ENCODE measurements at places on chromosomes 13 and 19.

GRCh38 chr19:2381148-2381820 is 21.2 kb downstream of the TMPRSS9 start:
- no peak for DNase-seq

DNA sequence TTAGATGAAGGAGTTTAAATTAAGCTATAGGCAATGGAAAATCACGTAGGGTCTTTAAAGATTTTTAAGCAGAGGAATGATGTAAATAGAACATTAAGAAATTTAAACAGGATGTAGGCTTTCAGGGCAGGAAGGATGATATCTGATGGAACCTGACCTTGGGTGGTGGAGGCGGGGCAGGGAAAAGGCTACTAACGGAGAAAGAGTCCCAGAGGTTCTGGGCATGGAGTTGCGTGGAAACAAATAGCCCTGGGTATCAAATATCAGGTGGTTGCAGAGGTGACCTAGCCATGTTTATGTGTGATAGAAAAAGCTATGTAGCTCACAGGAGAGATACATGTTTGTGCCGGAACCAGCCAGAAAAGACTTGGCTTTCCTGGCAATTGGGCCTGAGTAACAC is 7.8 kb upstream of the CDK8 start:
- DNase-seq, result no peak

- no peak for DNase-seq
These were observed 69.2 kb downstream of the ATP11A start for GRCh38 chr13:112759053-112759452.

DNA sequence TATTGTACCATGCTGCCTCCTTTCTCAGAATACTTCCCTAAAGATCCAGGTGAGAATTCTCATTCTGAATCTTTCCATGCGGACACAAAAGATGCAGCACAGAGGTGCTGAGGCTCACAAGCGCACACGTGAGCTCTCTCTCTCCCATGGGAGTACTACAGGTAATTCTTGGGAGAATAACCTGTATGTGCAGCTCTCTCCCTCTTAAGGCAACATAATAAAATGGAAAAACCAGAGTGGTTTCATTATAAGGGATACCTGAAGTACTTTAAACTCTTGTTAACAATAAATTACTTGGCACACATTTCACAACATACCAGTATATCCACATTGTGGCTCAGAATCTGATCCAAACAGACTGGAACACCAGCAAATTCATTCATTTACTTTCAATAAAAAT is 40.4 kb downstream of the INTS6 start:
- no peak for DNase-seq

DNA sequence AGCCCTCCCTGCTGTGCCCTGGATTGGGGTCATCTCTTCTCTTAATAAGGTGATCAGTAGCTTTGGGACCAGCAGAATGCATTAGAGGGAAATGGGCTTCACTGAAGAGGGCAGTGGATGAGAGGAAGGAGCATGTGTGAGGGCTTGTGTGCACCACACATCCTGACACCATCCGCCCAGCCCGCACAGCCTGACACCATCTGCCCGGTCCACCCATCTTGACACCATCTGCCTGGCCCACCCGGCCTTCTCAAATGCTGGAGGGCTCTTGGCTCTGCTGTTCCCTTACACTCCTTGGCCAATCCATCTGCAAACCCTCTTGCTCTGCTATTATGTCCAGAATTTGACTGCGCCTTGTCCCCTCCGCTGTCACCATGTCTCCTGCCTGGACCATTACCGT is 41.8 kb downstream of the BICRA start:
- DNase-seq, result no peak

GRCh38 chr13:72990953-72991352 is 67.9 kb upstream of the KLF5 start:
- DNase-seq, result no peak

- no peak for DNase-seq
These were observed 12.0 kb upstream of the MATK start for GRCh38 chr19:3798137-3798536.

DNA sequence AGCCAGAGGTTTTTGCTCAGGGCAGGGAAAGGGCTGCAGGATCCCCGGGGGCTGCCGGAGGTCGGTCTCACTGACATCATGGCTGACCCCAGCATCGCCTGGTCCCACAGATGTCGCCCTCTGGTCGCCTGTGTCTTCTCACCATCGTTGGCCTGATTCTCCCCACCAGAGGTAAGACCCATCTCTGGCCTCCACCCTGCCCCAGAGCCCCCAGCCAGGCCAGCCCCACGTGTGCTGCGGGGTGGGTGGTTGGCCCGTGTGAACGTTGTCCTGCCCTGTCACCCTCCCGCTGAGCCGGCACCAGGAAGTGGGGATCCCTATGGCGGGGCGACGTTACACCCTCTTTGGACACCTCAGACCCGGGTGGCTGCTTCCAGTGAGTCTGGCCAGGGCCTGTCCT is 906 bp downstream of the FXYD5 start:
- DNase-seq, result no peak

DNA sequence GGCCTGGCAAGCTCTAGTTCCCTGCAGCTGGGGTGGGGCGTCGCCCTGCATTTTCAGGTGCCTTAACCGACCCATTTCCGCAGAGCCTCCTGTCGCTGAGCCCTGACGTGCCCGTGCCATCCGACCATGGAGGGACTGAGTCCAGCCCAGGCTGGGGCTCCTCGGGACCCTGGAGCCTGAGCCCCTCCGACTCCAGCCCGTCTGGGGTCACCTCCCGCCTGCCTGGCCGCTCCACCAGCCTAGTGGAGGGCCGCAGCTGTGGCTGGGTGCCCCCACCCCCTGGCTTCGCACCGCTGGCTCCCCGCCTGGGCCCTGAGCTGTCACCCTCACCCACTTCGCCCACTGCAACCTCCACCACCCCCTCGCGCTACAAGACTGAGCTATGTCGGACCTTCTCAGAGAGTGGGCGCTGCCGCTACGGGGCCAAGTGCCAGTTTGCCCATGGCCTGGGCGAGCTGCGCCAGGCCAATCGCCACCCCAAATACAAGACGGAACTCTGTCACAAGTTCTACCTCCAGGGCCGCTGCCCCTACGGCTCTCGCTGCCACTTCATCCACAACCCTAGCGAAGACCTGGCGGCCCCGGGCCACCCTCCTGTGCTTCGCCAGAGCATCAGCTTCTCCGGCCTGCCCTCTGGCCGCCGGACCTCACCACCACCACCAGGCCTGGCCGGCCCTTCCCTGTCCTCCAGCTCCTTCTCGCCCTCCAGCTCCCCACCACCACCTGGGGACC is 1.2 kb downstream of the ZFP36 start:
- DNase-seq, result no peak
